ENCODE measurements at places on chromosomes 11 and 22. TPM values are rescaled to one million over a fixed set of nuclear protein-coding genes. Genes with fewer than 3 reads are reported as not detected.

The APIP gene
- 13.6 TPM for total RNA-seq

DNA sequence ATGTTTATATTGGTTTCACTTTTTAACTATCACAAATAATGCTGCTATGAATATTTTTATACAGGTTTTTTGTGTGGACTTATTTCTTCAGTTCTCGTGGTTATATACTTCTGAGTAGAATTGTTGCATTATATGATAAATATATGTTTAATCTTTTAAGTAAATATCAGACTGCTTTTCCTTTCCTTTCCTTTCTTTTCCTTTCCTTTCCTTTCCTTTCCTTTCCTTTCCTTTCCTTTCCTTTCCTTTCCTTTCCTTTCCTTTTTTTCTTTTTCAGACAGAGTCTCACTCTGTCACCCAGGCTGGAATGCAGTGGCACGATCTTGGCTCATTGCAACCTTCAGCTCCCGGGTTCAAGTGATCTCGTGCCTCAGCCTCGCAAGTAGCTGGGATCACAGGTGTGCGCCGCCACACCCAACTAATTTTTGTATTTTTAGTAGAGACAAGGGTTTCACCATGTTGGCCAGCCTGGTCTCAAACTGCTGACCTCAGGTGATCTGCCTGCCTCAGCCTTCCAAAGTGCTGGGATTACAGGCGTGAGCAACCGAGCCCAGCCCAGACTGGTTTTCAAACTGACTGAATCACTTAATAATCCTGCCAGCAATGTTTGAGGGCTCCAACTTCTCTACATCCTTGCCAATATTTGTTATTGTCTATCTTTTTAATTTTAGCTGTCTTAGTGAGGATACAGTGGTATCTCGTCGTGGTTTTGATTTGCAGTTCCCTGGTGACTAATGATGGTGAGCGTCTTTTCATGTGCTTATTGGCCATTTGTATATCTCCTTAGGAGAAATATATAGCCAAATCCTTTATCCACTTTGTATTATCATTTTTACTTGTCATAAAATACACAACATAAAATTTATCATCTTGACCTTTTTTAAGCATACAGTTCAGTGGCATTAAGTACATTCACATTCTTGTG, 21.9 kb downstream of the HTR3B start:
- DNase-seq: no peak

The MUC2 gene
- total RNA-seq: not detected

- no peak for DNase-seq
These were observed 28.6 kb upstream of the PHF21A start for GRCh38 chr11:46149826-46150225.

GRCh38 chr11:65627202-65627601, 10.7 kb upstream of the SIPA1 start:
- no peak for DNase-seq

DNA sequence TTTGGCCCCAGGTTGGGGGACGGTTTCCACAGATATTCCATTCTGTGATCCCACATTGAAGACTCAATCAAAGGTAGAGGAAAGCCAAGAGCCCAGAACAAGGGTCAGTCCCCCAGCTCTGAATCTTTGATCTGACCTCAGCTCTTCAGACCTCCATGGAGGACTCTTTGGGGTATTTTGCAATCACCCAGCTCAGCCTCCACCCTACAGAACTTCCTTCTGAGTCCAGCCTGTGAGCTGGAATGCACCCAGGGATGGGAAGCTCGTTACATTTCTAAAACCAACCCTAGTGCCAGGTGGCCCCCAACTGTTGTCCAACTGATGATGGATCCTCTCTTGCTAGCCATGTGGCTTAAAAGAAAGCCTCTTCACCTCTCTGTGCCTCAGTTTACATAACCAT, 335.3 kb downstream of the MN1 start:
- DNase-seq: no peak

GRCh38 chr11:61683961-61684869, 4.0 kb downstream of the DAGLA start:
- no peak for DNase-seq

DNA sequence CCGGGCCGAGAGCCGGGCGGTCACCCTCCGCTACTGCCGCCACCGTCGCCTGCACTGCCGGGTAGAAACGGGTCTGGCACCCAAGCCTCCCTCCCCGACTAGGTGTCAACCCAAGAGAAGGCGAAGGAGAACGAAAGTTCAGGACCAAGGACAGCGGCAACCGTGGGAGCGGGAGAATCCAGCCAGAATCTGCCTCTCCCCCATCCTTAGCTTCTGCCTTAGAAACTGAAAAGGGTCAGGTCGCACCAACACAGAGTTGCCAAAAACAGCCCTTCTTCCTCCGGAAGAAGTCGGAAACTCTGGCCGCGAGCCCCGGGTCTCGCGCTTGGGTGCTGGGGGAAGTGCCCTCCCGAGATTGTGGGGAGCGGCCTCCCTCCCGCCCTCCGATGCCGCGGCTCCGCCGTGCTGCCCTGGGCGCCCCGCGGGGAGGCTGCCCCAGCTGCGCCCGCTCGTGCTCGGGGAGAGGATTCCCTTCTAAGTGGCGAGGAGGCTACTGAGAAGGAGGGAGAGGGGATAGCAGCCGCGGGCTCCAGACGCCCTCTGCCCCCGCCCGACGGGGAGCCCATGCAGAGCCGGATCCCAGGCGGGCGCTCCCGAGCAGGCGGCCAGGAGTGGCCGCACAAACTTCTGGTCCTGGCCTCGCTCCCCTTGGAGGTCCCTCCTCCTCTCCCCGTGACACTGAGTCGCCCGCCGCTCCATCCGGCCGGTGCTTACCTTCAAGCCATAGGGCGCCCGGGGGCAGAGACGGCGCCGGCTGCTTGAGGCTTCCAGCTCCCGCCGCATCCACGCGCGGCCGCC, 637 bp downstream of the DRD2 start:
- peak; percentile 36 for DNase-seq

The PRR14L gene
- total RNA-seq: 48.1 TPM

The NFAM1 gene
- total RNA-seq: 0.12 TPM

GRCh38 chr11:45739866-45740265, 65.1 kb upstream of the SLC35C1 start:
- no peak for DNase-seq

DNA sequence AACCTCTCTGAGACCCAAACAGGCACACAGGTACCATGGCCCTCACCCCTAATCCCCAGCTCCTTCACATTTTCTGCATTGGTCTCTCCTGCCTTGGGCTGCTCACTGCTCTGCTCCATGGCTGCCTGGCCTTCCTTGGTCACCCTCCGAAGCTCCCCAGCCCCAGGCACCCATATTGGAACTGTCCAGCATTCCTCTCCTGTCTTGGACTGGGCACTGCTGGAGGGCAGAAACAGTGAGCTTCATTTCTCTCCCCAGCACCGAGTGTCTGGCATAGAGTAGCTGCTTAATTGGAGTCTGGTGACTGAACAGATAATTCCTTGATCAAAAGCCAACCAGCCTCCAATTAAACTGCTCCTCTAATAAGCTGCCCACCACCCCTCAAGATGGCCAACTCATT, 13.2 kb downstream of the PLEKHA7 start:
- no peak for DNase-seq

The PYGM gene
- 10.9 TPM for total RNA-seq

The TRIM49 gene
- not detected for total RNA-seq

GRCh38 chr22:45310977-45311531, 1.3 kb downstream of the FAM118A start:
- DNase-seq: no peak

- peak; percentile 15 for DNase-seq
These were observed 40.0 kb upstream of the CREB3L1 start for GRCh38 chr11:46237248-46238077.

DNA sequence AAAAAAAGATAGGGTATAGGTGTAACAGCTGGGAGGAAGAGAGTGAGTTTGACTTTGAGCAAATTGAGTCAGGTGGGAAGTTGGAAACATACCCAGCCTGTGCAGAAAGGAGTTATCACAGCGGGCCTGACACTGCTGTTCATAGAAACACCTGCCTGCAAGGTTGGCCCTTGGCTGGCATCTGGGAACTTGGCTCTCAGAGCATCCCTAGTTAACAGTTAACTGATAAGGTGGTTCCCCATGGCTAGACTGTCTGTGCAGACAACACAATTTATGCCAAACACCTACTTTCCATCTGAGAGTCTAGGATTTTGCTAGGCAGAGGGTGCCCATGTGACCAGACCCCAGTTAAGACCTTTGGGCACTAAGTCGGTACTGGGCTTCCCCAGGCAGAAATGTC, 31.4 kb downstream of the ADAMTS8 start:
- no peak for DNase-seq

The KDM4D gene
- total RNA-seq: 0.25 TPM

The SAA1 gene
- not detected for total RNA-seq

GRCh38 chr22:26524870-26525269, 12.6 kb upstream of the TFIP11 start:
- no peak for DNase-seq

GRCh38 chr11:1034001-1034400, 2.5 kb downstream of the MUC6 start:
- DNase-seq: no peak

GRCh38 chr11:108221371-108221770, 1.1 kb downstream of the NPAT start:
- DNase-seq: no peak

DNA sequence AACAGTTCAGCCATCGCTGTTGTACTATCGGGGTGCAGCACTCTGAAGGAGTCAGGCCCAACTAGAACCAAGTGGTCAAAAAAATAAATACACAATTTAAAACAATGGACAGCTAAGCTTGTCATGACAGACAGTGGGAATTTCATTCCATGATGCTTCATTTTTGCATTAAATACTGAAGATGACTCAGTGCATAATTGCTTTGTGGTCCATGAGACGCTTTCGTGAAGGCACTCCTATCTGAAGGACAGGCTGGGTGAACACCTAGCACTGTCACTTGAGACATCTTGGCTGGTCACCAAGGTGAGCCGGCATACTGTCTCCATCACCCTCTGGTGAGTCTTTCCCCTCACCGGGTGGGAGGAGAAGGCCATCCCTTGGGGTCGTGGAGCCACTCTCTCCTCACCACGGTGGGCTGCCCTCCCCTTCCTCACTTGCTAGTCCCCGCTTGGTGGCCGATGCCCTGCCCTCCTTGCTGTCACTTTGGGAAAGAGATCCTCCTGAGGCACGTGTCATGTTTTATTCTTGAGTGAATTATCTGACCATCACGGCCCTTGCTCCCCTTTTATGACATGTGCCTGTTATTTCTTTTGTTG, 4.9 kb upstream of the TESMIN start:
- no peak for DNase-seq

DNA sequence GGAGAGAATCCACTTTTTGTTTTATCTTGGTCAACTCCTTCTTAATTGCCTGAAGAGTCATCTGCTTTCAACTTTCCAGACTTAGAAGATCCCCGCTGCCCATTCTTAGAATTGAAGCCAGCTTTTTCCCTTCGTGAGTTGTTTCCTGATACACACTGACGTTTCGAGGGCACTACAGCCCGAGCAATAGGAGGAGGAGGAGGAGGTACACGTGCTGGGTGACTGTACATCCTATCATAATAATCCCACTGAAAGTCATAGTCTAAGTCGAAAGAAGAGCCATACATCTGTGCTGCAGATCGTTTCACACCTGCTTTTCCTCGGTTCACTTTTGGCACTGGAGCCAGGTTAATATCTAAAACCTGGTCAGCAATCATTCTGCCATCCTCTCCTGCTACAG, 606.1 kb downstream of the DLG2 start:
- DNase-seq: no peak

- no peak for DNase-seq
These were observed 141.6 kb downstream of the TRPC6 start for GRCh38 chr11:101442171-101442570.

GRCh38 chr11:73480677-73481076, 104.5 kb downstream of the RELT start:
- no peak for DNase-seq

DNA sequence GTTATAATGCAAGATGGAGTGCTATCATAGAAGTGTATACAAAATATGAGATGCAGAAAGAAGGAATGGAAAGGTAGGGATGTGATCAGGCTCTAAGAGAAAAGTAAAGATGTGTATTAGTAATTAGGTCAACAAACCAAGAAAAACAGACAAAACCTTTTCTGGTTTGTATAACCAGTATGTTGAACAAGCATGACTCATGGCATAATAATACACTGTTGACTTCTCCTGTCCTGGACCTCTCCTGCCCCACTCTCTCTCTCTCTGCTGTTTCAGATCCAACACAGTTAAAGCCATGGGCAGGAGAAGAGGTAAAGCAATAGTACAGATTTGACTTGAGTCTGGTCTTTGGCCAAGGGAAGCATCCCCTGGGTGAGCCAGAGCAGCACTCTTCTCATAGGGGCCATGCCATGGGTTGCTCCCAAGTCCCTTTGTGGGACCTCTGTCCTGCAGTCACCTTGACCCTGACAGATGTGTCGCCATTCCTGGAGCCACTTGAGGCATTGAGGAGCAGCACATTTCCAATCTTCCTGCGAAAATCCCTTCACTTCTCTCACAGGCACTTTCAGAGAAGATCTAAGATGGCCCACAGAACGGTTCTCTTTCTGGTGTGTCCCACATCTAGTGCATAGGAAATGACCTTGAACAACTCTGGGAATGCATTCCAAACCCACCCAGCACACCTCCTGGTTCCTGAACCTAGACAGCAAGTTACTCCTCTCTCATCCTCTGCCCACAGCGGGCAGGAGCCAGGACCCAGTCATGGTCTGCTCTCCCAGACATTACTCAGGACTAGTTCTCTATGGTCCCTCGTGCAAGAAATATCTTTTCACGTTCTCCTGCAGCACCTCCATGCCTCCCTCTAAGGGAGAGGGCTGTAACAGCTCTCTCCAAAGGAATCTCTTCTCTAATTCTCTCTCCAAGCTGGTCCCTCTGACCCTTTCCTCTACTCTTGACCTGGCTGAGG, 58.2 kb upstream of the PRSS23 start:
- no peak for DNase-seq

- no peak for DNase-seq
These were observed 908.5 kb upstream of the RAG2 start for GRCh38 chr11:37506531-37506930.

GRCh38 chr11:14101388-14101787, 138.9 kb downstream of the SPON1 start:
- DNase-seq: no peak

DNA sequence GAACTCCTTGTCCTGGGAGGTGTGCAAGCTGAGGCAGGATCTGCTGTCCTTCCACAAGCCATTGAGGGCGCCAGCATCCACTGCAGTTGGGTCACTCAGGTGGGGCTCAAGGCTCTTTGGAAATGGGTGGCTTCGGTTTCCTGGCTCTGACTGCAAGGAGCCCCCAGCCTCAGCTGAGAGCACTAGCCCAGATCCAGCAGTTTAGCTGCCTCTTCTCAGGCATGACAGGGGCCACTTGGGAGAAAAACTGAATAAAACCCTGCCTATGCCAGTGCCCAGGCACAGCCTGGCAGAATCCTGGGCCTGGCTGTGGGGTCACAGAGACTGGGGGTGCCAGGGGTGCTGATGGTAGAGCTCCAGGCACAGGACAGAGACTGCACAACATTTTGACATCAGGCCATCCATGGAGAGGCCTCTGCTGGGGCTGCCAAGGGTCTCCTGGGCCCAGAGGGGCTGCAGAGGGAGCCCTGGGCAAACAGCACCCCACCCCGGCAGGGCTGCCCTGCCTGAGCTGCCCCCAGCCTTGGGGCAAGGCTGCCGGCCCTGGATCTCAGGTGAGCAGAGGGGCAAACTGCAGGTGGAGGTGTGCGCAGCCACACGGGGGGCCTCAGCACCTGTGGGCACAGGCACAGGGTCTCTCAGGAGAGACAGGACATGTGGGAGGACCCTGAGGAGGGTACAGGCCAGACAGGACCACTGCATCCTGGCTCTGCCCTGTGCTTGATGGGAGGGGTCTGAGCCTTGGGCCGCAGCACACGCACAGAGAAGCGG, 28.3 kb downstream of the RTN4R start:
- DNase-seq: no peak

- no peak for DNase-seq
These were observed 12.7 kb downstream of the TTLL8 start for GRCh38 chr22:50045211-50046018.
